ENCODE measurements at places on chromosomes 5 and 9.

GRCh38 chr9:135677641-135678168 lies 14.6 kb downstream of the LCN9 start:
- no peak for DNase-seq

DNA sequence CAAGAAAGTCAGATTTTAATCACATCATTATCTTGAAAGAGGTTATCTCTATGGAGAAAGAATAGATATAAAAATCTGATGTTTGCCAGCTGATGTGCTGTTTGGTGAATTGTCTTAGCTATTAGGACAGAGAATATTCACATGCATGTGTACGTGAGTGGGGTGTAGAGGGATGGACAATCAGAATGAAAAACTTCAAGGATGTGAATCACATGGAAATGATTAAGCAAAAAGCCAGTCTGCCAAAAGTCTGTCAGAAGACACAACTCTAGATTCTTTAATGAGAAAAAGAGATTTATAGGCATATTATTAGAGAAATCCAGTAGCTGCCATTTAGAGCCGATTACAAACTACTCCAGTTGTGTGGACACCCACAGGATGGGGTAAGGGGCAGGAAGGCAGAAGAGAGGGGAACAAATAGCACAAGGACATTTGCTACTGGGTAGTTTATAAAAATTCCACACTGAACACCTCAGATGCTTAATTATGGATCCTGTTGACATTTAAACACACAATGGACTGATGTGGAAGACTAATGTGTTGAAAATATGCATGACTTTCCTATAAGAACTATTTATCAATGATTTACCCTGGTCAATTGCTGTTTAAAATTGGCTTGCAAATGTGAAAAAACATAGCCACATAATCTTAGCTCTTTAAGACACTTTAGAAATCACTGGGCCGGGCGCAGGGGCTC lies 127.4 kb downstream of the PTTG1 start:
- DNase-seq: no peak

DNA sequence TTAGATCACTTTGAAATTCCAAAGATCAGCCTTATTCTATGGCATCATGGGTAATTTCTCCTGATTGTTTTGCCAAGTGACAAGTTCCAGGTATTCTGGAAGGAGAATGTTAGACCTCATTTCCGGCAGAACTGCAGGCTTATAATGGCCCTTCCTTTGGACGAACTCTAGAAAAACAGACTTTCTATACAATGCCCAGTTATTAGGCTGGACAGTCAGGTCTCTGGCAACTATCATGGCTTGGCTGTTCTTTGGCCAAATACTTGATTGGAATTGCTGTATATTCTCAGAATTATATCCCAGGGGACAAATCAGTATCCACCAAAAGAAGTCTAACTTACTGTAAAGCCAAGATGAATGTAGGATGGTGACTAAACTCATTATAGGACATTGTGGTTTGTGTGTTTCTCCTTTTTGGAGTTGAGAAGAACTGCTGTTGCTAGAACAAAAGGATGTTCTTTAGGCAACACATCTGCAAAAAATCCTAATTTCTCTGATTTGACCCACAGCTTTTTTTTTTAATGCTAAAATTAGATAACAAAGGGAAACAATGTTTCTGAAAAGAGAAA lies 69.0 kb downstream of the ADAMTSL1 start:
- no peak for DNase-seq

DNA sequence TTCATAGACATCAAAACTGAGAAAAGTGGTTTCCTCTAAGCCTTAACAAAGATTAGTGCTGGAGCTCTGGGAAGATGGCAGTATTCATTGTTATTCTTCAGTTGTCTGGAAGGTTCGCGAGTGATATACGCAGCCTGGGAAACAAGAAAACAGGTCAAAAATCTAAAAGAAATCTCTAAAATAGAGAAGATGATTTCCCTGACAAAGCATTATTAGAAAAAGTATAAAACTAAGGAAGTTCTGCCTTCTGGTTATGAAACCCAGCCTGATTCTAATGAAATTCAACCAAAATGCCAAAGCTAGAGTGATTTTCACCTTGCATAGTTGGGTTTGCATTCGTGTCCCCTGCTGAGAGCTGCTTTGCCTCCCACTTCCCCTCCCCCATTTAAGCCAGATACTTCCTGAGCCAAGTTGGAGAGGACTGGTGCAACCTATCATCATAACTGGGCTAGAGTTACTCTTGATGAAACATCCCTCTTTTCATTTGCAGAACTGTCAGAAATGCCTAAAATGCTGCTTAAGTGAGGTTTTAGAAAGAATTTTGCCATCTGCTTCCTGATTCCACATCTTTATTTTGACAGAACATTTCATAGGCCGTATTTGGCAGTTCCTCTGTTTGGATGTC lies 48.4 kb downstream of the NDFIP1 start:
- no peak for DNase-seq

DNA sequence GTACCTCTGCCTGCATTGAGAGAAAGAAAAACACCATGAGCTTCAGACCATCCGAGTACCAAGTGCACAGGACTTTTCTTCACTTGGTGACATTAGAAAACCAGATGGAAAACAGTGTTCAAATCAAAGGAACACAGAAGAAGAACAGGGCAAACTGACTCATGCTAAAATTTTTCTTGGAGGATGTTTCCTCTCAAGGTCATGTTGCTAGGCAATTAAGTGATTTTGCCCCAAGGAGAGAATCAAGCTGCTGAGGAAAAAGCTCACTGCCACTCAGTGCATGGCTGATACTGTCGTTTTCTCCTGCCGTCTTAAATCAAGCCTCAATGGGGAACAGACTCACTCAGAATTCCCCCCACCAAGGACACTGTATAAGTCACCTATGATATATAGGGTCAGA lies 57.9 kb upstream of the SIMC1 start:
- no peak for DNase-seq

- no peak for DNase-seq
Observed at GRCh38 chr9:97695995-97696802, 941 bp downstream of the XPA start.

DNA sequence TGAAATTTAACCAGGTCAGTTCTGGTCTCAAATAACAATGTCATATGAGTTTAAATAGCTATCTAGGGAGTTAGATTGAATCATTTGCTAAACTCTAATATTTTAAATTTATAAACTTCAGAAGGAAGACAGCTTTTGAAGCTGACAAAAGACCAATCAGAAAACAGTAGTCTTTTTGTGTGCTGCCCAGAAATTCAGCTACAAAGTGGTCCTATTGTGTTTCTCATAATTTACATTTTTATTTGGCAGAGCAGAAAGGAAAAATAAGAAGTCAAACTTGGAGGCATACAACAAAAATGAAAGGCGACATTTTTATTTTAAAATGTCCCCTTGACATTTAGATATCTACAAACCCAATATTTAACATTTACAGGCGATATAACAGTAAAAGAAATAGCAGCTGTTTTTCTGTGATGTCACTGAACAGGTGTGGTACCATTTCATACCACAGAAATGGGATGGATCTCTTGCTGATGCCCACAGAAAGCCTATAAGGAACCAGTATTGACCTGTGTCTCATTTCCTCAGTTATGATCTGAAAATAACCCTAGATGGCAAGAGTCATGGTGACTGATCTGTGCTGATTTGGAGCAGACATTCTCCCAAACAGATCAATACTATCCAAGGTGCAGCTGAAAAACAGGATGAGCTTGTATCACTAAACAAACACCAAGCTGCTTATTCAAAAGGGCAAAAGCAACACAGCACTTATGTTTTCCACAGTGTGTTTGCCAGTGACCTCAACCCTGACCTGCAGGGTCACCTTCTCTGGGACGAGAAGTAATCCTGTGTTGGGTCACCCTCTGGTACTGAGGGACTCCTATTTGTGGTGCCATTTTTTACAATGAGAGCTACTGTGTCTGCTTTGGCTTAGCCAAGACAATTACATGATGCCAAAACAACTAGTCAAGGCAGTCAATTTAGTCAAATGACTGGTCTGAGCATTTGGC lies 3.6 kb upstream of the FST start:
- DNase-seq: no peak

- DNase-seq: peak; percentile 84
Observed at GRCh38 chr9:97468658-97469448, 32.6 kb upstream of the TMOD1 start.

- no peak for DNase-seq
Observed at GRCh38 chr9:129076640-129077037, 4.3 kb upstream of the DOLPP1 start.

DNA sequence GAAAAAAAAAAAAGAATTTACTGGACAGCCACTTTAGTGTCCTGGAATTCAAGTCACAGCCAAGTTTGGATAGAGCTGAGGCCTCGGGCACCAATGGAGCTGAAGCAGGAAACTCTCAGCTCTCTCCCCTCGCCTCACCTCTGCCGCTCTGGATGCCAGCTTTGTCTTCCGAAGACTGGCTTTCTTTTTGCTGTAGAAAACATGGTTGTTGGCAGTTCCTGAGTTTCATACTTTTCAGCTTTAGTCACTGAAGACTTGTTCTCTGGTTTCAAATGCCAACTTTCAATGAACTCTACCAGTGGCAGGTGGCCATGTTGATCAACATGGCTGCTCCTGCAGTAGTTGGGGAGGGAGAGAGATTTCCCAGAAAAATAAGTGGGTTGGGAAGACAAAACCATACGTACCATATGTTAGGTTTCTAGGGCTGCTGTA lies 142.2 kb downstream of the SNX18 start:
- DNase-seq: no peak

- peak; percentile 8 for DNase-seq
Observed at GRCh38 chr9:5714501-5715401, 85.8 kb downstream of the RIC1 start.

DNA sequence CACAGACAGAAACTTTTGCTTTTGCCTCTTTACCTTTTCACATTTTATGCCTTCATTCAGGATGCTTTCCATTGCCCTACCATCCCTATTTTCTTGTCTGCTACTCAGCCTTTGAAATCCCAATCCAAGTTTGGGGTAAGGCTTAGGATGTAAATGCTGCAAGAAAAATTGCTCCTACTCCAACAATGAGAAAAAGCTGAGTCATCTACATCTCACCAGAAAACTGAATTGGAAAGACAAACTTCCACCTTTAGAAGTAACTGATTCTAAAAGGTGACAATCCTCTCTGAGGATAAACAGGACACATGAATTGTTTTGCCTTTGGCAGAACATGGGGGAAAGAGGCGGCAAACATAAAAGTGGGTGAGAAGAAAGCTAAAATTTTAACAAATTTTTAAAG lies 295.6 kb downstream of the NR2F1-AS1 start:
- no peak for DNase-seq

- DNase-seq: peak; percentile 54
Observed at GRCh38 chr5:157431544-157432200, 28.3 kb upstream of the NIPAL4 start.

GRCh38 chr5:98769959-98770208 lies 3.6 kb upstream of the RGMB start:
- no peak for DNase-seq

- no peak for DNase-seq
Observed at GRCh38 chr5:29079771-29080170, 2041.4 kb upstream of the CDH9 start.

GRCh38 chr5:82375488-82376244 lies 97.5 kb upstream of the RPS23 start:
- DNase-seq: no peak

GRCh38 chr9:68969538-68969937 lies 44.4 kb downstream of the PRKACG start:
- DNase-seq: no peak

DNA sequence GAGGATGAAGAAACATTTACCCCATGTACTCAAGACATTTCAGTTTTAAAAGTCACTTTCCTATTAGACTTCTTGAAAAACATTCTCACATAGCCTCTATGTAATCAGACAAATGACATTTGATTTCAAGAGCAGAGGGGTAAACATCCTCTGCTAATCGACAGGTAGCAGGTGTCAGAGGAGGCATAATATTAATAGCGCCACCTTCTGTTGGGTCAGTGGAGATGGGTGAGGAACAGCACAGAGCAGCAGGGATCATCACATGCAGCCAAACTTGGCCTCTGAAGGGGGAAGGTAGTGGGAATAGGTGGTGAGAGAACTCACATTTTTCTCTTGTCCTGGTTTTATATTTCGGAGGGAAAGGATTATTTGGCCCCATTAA lies 3.3 kb upstream of the LSM11 start:
- DNase-seq: peak; percentile 39

- DNase-seq: no peak
Observed at GRCh38 chr9:97592126-97592525, 41.0 kb downstream of the TSTD2 start.

DNA sequence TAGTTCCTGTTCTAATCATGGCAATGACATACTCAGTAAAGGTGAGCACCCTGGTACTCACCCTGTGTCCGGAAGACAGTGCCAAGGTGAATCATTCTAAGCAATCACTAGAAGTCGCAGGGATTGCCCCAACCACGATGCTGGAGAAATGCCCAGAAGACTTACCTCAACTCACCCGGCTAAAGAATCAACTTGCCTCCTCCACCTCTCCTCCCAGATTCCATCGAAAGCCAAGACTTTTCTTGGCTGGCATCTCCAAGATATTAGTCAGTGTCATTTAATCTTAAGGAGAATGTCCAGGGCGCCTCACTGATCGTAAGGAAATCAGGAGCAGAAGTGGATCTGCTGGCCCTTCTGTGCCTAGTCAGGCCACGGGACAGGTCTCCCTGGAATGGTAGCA lies 204.9 kb downstream of the ERCC6L2 start:
- peak; percentile 99 for DNase-seq

GRCh38 chr5:115578657-115579056 lies 23.6 kb downstream of the TICAM2 start:
- DNase-seq: no peak

DNA sequence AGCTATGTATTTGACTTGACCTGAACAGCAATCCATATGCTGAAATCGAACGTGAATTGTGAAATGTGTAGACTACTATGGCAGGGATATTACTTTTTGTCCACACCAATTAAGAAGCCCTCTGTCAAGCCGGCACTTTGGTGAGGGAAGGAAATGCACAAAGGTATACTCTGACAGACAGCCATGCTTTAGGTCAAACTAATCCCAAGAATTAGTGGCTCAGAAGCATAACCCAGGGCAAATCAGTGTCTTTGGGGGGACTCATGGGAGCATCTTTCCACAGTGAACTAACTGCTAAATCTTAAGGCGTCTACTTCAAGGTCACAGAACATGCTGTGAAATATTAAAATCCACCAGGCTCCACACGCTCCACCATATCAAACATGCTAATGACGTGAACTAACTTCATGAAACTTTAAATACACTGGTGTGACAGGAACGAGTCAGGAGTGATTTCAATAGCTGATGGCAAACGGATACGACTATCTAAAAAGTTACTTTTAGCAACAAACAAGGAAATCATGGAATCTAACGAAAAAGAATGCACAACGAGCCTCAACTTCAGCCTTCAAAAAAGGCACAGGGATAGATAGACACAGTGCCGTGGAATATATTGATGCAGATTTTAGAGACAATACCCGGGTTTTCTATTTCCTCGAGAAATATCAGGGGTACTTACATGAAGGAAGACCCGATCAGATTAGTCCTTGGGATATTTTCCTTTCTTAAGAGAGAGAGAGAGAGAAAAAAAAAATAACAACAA lies 527 bp downstream of the MEF2C start:
- DNase-seq: no peak

- DNase-seq: no peak
Observed at GRCh38 chr5:149294872-149295829, 23.5 kb downstream of the AFAP1L1 start.

GRCh38 chr5:102873379-102873932 lies 118.4 kb downstream of the PAM start:
- DNase-seq: no peak

- DNase-seq: no peak
Observed at GRCh38 chr5:108730617-108731340, 16.9 kb upstream of the FER start.

Data from RWPE1 (cell line).